ENCODE measurements at places on chromosomes 2 and 18.

- DNase-seq: no peak
Observed at GRCh38 chr18:2442726-2443275, 128.5 kb downstream of the METTL4 start.

DNA sequence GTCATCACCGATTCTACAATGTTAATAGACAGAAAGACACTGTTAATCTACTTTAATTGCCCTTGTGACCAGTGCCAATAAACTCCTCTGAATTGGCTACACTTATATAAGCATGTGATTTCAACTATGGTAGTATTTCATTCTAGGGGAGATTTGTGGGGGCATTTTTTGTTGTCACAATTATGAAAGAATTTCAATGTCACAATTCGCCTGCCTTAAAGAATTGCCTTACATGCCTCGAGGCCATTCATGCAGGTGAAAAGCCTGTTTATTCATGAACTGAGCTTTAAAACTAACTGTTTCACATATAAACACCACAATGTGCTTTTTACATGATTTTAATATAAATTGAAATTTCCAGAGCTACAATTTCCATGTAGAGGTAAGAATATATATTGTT is 162.8 kb downstream of the GCA start:
- DNase-seq: no peak

DNA sequence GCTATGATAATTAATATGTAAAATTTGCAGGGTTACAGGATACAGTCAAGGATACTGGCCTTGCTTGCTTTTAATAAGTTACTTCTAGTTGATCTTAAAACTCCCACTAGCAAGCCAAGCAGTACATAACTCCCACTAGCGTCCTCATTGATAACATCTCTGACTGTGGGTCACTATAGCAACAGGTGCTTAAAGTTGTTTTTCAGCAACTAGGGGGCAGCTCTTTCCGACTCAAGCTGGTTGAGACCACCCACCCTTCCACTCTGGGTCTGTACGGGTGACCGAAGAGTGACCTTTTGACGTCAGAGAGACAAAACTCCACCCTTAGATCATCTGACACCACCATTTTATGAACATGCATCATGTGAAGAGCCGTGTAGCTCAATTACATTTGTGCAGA is 208.6 kb downstream of the MYO1B start:
- no peak for DNase-seq

DNA sequence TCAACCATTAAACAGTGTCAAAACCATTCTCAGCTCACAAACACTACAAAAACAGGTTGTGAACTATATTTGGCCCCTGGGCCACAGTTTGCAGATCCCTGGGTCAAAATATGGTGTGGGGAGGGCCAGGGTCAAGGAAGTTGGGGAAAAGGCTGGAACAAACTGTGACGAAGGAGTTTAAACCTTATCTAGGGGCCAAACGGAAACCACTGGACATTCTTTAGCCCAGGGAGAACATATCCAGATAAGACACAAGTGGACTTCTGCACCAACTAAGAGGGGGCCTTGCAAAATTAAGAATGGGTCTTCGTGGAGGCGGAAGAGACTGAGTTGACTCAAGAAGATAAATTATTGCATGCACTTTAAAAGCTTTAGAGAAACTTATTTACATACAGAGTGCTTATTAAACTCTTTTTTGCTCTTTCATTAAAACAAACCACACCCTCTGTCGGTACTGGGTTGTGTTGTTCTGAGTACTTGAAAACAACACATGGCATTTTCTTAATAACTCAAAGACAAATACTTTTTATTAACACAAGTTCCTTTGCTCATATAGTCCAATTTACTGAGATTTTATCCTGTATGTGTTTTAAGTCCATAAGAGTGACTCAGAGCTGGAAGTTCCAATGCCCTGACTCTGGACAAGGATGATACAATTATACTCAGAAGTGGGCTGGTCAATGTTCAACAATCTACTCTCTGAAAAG is 5.3 kb upstream of the ASAP2 start:
- DNase-seq: no peak

DNA sequence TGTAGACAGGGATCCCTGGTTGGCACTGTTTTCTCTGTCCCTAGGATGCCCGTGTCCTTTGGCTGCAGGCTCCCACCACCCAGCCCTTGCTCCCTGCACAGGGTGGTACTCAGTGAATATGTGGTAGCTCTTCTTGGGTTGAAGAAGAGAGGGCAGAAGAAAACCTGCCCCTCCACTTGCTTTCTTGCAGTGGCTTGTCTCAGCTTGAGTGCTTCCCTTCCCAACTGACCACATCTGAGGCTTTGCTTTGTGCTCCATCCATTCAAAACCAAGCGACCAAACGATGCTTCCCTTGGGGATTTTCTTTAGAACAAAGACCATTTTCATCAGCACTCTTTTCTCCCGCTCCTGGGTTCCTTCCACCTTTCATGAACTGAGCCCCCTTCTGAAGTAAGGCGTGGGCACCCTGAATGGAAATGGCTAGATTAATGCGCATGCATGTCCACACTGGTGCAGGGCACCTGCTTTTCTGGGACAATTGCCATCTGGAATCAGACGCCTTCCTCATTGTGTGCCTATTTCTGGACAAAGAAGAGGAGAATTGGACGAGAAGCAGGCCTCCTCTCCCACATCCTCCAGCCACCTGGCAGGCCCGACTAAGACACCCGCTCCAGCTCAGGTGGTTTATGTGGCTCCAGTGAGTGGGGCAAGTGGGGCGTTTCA is 59.1 kb downstream of the ARL4C start:
- DNase-seq: no peak
